ENCODE measurements at places on chromosomes 6 and 20.

- DNase-seq = no peak
These were observed 5.4 kb upstream of the FAM210B start for GRCh38 chr20:56353356-56353755.

DNA sequence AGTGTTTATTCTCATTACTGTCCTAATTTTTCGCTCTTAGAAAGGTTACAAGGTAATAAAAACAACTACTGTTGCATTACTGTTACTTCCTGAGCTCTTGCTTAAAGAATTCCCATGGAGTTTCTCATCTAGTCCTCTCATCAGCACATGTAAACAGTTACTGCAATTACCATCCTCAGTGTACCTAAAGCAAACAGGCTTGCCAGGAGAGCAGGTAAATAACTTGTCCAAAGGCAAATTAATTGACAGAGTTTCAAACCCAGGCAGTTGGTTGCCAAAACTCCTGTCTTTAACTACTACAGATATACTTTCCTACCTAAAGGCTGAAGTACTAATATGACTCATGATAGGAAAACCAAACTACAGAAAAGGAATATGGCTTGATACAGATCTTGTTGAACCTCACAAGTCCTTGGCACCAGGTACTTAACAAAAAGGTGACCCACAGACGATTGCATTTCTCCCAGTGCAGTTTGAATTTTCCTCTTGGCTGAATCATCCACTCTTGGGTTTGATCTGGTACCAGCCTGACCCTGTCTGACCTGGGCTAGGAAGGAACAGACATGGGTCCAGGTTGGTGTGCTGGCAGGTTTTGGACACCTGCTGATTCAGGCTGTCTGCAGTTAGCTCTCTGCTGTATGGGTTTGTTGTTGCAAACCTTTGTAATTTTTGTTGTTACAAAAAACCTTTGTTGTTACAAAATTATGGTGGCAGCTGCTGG is 153.0 kb downstream of the CFAP61 start:
- DNase-seq = no peak

DNA sequence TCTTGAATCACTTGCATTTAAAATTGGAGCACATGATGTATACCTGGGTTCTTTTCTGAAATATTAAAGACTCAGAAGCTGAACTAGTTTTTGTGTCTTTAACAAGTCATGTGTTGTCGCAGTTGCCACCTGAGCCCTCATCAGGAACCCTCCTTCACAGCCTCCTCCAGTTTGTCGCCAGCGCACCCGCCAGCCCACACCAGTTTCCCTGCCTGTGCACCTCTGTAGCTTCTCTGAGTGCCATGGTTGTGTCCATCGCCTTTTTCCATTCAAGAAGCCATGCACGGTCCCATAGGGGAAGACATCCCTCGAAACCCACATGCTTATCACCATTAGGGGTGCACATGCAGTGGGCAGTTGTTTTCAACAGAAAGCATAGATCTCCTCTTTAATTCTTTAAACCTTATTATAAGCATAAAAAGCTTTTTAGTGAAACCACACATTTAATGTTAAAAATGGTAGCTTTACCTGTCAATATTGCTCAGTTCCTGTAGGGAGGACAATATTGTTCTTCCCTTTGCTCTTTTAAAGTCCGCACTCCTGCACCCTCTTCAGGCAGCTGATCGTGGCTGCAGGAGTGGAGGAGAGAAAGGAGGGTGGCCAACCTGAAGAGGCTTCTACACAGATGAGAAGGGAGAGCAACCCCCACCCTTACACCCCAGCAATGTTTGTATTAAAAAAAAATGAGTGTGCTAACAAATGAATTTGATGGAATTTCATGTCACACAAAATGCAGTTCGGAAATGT is 121.9 kb downstream of the CFAP61 start:
- DNase-seq = no peak

DNA sequence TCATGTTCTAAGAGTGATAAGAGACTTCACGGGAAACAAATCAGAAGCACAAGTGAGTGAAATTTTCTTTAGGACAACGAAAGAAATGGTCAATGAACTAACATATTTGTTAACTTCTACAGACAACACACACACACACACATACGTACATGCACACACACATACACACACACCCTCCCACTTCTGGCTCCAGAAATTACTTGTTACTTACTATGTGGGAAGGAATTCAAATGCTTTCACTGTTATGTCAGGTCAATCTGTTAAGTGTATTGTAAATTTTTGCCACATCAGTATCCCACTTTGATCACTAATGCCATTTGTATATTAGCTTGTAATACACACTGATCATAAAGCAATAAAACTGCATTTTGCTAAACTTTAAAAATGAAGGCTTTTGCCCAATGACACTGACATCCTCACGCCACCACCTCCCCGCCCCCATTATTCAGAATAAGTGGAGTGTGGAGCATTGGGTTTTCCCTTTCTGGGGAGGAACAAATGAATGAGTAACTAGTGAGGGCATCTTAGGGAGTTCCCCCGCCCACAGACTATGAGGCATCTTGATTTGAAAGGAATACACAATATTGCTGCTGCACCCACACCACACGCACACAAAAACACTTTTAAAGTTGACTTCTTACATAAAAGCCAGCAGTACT is 76.2 kb downstream of the ATXN1 start:
- DNase-seq = no peak

- no peak for DNase-seq
These were observed 45.4 kb upstream of the SPTLC3 start for GRCh38 chr20:12963416-12963815.

- DNase-seq = no peak
These were observed 110.6 kb downstream of the FNDC1 start for GRCh38 chr6:159279790-159280277.

DNA sequence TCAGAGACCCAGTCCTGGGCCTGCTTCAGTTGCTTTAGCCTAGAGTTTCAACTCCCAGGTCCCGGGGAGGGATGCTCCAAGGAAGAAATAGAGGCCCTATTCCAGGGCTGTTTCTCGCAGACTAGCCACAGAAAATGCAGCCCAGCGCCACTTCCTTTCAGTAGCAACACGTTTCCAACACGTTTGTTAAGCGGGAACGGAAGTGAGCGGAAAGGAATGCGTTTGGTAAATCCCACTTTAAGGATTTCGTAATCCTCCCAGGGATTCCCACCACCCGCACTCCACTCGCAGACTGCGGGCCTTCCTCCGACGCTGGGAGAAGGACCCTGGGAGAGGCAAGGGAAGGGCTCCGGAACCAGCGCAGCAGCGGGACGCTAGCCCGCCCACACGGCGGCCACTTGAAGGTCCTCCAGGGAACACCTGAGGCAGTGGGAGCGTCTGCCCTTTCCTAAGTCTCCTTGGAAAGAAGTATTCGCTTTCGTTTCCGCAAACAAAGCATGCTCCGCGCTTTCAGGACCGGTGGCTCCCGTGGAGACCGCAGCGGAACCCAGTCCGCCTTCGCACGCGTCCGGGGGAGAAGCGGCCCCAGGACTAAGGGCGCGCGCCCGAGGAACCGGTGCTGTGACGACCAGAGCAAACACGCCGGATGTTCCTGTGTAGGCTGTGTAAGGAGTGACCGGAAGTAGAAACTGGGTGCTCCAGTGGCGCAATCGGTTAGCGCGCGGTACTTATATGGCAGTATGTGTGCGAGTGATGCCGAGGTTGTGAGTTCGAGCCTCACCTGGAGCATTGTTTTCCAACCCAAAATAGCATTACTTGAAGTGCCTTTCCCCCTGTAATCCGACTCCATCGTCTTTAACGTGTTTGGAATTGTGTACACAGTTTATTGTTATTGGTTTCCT is 227.6 kb upstream of the PRSS16 start:
- peak; percentile 54 for DNase-seq

- peak; percentile 21 for DNase-seq
These were observed 8.5 kb downstream of the TRIM15 start for GRCh38 chr6:30171677-30172471.

DNA sequence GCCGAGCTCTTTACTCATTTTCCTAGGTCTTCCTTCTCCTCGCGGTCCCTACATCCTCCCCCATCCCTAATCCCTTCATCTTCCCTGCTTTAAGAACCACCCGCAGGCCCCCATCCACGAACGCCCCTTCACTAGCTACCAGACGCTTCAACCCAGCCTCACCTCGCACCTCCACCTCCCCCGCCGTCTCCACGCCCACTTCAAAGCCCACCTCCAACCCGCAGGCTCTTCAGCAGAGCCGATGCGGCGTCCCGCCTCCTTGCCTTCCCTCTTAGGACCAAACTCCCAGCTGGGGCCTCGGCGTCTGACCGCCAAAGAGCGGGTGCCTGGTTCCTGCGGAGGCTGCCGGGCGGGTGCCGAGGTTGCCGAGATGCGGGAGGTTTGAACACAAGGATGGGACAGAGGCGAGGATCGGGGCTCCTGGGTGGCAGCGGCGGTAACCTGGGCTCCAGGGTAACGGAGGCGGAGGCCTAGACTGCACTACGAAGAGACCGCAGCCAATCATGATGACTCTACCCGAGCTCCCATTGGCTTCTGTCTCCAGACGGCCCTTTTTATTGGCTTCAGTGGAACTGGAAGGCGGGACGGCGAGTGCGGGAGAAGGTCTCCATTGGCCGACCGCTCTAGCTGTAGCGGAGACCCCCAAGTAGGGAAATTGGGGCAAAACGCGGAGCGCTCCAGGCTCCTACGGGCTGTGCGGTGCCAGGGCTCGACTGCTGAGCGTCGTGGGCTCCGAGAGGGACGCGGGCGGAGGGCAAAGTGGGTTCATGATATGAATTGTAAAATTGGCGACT is at the start of gene LCA5:
LCA5 (minus strand) TSS at position 477 of the 794 bp plus-strand sequence. CDS start 18,536 bp downstream, outside the sequence.
- peak; percentile 78 for DNase-seq
